ENCODE measurements at places on chromosomes 6 and 20.

DNA sequence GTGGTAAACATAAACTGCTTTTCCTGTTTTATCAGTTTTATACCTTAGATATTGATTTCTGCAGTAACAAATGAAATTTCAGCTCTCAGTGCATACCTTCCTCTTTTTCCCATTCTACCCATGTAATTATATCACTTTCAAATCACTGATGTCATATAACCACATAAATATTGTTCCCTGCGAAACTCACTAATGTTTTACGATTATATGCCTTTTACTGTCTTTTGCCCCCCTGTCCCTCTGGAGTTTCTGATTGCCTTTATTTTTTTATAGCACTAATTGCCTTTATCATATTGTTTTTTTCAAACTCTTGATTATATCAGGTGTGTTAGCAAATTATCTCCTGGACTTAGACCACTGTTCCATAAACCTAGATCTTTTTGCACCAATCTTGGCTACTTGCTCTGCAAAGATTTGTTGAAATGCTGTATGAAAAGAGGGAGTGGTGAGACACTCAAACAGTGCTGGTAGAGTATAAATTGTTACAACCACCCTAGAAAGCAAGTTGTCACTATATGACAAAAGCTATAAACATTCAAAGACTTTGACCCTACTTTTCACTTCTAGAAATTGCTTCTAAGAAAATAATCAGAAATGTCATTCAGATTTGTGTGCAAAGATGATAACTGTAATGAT is 29.6 kb upstream of the EDN1 start:
- no peak for DNase-seq

DNA sequence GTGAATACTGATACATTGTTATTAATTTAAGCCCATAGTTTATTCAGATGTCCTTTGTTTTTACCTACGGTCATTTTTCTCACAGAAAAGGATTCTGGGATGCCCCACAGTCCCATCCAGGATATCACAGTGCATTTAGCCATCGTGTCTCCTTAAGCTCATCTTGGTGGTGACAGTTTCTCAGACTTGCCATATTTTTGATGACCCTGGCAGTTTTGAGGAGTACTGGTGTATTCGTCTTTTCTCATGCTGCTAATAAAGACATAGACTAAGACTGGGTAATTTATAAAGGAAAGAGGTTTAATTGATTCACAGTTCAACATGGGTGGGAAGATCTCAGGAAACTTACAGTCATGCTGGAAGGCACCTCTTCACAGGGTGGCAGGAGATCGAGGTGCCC is 295.9 kb upstream of the CDH4 start:
- DNase-seq = no peak

DNA sequence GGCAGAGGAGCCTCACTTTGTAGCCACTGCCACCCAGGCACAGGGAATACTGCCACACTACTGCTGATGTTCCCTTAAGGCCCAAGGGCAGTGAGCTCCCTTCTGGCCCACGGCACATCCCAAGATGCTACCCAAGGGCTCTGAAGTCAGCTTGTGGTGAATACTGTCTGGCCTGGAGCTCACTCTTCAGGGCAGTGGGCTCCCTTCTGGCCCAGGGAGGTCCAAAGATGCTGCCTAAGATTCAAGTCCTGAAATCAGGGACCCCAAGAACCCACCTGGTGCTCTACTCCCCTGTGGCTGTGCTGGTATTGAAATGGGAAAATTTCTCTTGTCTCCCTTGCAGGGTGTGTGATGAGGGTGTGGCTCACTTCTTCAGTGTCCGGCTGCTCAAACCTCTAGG is 132.8 kb downstream of the TINAG start:
- no peak for DNase-seq

DNA sequence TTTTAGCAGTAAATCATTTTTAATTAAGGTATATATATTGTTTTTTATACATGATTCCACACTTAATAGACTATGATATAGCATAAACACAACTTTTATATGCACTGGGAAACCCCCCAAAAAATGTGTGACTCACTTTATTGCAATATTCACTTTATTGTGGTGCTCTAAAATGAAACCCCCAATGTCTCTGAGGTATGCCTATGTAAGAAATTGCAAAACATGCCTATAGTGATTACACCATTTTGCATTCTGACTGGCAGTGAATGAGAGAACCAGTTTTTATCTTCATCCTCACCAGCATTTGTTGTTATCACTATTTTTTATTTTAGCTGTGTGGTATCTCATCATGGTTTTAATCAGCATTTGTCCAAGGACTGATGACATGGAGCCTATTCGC is 8.5 kb upstream of the CST11 start:
- DNase-seq = no peak

DNA sequence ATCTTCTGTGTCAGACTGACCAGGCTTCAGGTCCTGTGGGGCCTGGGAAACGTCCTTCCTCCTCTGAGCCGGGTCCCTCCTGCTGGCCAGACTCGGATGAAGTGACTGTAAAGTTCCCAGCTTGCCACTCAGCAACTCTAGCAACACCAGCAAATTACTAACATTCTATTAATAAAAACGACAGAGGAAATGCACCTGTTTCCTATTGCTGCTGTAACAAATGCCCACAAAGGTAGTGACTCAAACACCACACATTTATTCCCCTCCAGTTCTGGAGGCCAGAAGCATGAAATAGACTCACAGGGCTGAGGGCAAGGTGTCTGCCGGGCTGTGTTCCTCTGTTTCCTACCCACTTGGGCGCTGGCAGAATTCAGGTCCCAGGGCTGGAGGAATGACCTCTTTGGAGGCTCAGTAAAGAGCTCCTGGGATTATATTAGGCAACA is 48.8 kb downstream of the CTCFL start:
- no peak for DNase-seq

Data from fibroblast of gingiva (primary cell).